ENCODE measurements at places on chromosomes 16 and 17.
A peak's percentile ranks its signal among the peaks of the same experiment; 100 is the strongest.

DNA sequence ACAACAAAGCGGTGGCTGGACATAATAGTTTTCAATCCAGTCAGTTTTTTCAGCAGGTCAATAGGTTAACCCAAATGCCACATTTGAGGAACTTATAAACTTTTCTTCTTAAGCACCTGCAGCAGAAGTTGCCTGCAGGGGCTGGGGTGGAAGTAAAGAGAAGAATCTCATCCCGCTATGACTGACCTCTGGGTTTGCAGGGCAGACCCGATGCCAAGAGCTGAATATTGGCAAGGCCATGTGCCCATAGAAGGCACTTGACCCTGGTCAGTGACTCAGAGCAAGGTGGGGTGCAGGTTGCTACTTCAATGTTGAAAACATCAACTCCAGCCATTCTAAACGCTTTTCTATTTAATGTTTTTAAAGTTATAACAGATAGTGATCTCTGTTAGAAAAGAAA, 17.9 kb upstream of the SMPD3 start:
- peak; percentile 18 for DNase-seq

DNA sequence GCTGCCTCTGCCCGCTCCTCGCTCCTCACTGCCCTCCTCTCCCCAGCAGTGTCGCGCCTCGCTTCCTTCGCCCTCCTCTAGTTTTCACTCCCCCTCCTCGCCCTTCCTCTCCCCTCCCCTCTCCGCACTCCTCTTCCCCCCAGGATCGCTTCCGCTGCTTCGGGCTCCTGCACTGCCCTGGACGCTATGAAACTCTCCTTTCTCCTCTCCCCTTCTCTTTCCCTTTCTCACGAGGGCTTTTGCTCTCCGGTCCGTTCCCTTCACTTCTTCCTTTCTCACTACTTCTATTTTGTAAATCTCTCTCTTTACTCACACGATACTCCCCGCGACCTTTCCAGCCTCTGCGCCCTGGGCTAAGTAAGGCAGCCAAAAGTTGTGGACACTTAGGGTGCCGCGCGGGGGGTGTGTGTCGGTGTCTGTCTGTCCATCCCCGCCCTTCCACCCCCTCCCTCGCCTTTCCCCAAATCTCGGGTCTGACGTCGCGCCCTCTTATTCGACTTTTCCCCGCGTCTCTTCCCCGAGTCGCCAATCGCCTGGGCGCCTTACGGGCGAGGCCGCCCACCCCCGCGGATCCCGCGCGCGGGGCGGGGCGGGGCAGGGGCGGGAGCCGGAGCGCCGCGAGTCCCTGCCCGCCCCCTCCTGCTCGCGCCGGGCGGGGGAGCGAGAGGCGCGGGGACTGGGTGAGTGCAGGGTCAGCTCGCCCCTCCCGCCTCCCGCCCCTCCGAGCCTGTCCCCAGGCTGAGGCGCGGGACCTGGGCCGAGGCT, at the start of gene IRX3:
TSS of gene IRX3 (minus strand) at position 422 of the 765 bp plus-strand sequence. CDS start 737 bp downstream, outside the sequence.
- DNase-seq, result peak; percentile 42

DNA sequence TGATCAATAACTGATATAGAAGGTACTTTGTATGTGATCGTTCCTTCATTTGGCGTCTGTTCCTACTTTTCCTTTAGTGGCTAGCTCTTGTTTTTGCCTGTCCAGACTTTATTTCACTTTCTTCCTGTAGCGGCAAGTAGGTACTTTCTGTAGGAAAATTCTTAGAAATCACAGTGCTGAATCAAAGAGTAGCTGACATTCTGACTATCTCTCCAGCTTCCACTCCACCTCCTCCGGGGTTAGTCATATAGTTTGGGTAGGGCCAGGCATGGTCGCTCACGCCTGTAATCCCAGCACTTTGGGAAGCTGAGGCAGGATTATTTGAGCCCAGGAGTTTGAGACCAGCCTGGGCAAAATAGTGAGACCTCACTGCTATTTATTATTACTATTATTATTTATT, 29.9 kb upstream of the PAFAH1B1 start:
- no peak for DNase-seq

DNA sequence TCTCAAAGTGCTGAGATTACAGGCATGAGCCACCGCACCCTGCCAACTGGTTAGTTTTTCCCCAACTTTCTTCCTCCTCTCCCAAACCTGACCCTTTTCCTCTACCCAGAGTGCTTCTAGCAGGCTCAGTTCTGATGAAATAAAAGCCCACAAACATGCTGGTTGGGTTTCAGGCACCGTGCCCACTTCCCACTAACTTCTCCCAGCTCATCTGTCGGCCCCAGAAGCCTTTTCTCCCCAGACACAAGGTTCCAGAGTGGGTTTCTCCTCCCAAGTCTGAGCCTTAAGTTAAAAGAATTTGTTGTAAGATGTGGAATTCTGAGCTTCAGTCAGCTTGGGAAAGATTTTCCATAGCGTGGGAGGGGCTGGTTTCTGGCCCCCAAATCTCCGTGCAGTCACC, 11.5 kb upstream of the SCN4A start:
- no peak for DNase-seq

- no peak for DNase-seq
Measured at GRCh38 chr16:89104930-89105571, 11.4 kb downstream of the ACSF3 start.

- peak; percentile 25 for DNase-seq
Measured at GRCh38 chr16:4976079-4976478, 17.9 kb downstream of the SEC14L5 start.

- no peak for DNase-seq
Measured at GRCh38 chr16:73066927-73067670, 19.2 kb upstream of the ZFHX3 start.

GRCh38 chr16:50695017-50696000, 1.9 kb downstream of the NOD2 start:
- peak; percentile 83 for DNase-seq

GRCh38 chr17:39393736-39394135, 7.7 kb downstream of the FBXL20 start:
- DNase-seq, result no peak

DNA sequence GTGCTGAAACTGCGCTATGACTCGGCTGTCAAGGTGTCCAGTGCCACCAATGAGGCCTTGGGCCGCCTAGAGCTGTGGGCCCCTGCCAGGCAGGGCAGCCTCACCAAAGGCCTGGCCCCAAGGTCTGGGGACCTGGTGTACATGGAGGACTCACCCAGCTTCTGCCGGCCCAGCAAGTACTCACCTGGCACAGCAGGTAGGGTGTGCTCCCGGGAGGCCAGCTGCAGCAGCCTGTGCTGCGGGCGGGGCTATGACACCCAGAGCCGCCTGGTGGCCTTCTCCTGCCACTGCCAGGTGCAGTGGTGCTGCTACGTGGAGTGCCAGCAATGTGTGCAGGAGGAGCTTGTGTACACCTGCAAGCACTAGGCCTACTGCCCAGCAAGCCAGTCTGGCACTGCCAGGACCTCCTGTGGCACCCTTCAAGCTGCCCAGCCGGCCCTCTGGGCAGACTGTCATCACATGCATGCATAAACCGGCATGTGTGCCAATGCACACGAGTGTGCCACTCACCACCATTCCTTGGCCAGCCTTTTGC, 25.0 kb downstream of the WNT9B start:
- no peak for DNase-seq

DNA sequence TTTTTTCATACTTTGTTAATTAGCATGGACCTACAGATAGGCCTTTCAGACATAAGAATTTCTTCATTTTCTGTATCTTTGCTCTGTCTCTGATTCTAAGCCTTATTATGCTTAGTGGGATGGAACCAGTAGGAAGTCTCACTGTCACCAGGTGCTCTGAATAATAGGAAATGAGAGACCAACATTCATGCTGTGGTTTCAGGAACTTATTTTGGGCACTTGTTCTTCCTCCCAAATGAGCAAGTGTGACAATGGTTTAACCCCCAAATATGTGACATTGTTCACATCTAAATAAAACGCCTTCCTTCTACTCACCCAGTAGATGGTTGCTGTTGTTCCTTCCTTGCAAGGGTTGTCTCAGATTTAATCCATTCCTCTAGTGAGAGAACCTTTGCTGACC, 100.2 kb downstream of the SYCE1L start:
- DNase-seq, result no peak

DNA sequence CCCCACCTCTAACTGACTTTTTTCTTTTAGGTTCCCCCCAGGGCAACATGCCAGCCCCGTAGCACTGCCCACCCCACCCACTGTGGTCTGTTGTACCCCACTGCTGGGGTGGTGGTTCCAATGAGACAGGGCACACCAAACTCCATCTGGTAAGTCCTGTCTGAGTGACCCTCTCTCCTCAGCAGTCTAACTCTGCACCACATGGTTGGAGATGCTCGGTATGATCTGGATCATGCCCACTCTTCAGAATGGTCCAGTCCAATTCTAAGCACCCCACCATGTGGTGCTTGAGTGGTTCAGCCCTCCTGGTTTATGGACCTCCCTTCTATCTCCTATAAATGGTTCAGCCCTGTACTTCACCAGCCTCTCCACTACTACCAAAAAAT, 5.9 kb downstream of the KDM6B start:
- DNase-seq, result no peak

- DNase-seq, result no peak
Measured at GRCh38 chr17:43314611-43315011, 80.8 kb upstream of the RNU2-1 start.

- no peak for DNase-seq
Measured at GRCh38 chr16:1184980-1185379, 32.1 kb downstream of the CACNA1H start.

DNA sequence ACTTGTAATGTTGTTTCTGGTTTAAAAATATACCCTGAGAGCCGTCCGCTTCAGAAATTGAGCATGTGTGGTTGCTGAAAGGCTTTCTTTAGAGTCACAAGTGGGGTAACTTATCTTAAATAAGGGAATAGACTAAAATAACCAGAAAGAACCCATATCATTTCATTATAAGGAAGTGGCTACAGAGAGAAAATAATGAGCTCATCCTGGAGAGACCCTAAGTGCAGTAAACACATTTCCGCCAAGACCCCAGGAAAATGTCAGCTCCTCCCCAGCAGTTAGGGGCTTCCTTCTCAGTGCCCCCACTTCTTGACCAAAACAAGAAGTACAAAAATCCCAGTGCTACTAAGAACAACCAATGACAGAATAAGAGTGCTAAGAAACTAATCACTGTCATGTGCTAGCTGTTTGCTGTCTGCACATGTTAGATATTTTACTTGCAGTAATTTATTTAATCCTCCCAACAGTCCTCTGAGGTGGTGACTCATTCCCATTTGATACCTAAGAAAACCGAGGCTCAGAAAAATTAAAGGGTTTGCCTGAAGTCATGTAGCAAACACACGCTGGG, 83.5 kb downstream of the CDYL2 start:
- DNase-seq, result no peak

DNA sequence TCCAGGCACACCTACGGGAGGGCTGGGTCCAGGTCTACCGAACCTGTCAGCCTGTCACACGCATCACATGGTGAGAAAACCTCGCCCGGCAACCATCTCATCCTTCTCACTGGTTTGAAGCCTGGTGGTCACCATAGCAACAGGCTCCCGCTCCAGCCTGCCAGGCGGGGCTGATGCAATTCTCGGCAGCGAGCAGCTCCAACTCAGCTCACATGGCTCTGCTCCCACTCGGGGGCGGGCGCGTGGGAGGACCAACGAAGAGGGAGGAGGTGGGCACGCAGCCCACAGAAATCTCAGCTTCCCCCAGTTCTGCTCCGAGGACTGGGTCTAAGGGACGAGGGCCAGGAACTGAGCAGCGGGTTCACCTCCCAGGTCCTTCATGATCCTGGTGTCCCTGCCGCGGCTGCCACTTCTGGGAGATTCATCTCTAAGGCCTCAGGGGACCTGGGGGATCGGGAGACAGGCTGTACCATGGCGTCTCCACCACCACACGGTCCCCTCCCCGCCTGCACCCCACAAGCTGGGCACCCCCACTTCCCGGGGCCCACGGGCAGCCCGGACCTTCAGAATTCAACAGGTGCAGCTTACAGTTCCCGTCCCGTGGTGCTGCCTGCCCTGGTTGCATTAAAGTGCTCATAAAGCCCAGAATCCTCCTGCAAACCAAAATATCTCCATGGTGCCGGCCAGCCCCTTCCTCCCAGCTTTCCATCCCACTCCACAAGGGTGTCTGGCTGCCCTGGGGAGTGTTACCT, 25.8 kb downstream of the ABR start:
- peak; percentile 18 for DNase-seq
